A549 treated with CpdA at 1 μM for 4 hours (cell line): ENCODE measurements at places on chromosomes 12 and 14. TPM values are rescaled to one million over a fixed set of nuclear protein-coding genes. Genes with fewer than 3 reads are reported as not detected.

The DAO gene
- total RNA-seq, result not detected in 5 replicates

The KRT7 gene
- 3,689 to 4,475 TPM (median 3,814 TPM) in 5 replicates for total RNA-seq

The KSR2 gene
- total RNA-seq, result 0.66 to 0.83 TPM (median 0.68 TPM) in 5 replicates

The CCDC60 gene
- not detected in 5 replicates for total RNA-seq

The TRHDE gene
- 0.03 to 0.19 TPM (median 0.09 TPM) in 5 replicates for total RNA-seq

The CCDC184 gene
- 2.5 to 3.6 TPM (median 3.2 TPM) in 5 replicates for total RNA-seq

The KRT71 gene
- total RNA-seq, result not detected in 5 replicates

The GNB3 gene
- 1.7 to 2.4 TPM (median 1.9 TPM) in 5 replicates for total RNA-seq

The SOAT2 gene
- total RNA-seq, result 0.17 to 0.24 TPM (median 0.21 TPM) in 4 of 5 replicates, not detected in the other

The KCNMB4 gene
- total RNA-seq, result 0.10 to 0.18 TPM (median 0.12 TPM) in 5 replicates

The TPPP2 gene
- not detected in 5 replicates for total RNA-seq

The DEPDC4 gene
- 1.3 to 2.2 TPM (median 1.5 TPM) in 5 replicates for total RNA-seq

The CLEC14A gene
- not detected in 5 replicates for total RNA-seq

The SENP1 gene
- total RNA-seq, result 11.1 to 15.9 TPM (median 12.8 TPM) in 5 replicates

The MYG1 gene
- total RNA-seq, result 75.0 to 112 TPM (median 95.8 TPM) in 5 replicates

The DNAJC22 gene
- total RNA-seq, result 19.2 to 24.7 TPM (median 20.0 TPM) in 5 replicates

The ENDOU gene
- not detected in 5 replicates for total RNA-seq

The PROX2 gene
- total RNA-seq, result not detected in 5 replicates

The DCN gene
- total RNA-seq, result not detected in 5 replicates

The SERPINA9 gene
- total RNA-seq, result 0.03 TPM in 1 of 5 replicates, not detected in the others

The SERPINA5 gene
- 0.06 to 0.29 TPM (median 0.14 TPM) in 4 of 5 replicates, not detected in the other for total RNA-seq

The EGLN3 gene
- 3.9 to 5.3 TPM (median 4.4 TPM) in 5 replicates for total RNA-seq

The GPR162 gene
- total RNA-seq, result 0.31 to 0.54 TPM (median 0.42 TPM) in 5 replicates

The DAAM1 gene
- total RNA-seq, result 7.0 to 18.4 TPM (median 12.1 TPM) in 5 replicates

The GLIPR1L1 gene
- not detected in 5 replicates for total RNA-seq

The LIN7A gene
- total RNA-seq, result 0.33 to 0.55 TPM (median 0.43 TPM) in 5 replicates

The FZD10 gene
- not detected in 5 replicates for total RNA-seq

The MYO1H gene
- total RNA-seq, result not detected in 5 replicates

The INHBC gene
- total RNA-seq, result 0.03 to 0.07 TPM in 2 of 5 replicates, not detected in the others

The NXPH4 gene
- 3.8 to 6.1 TPM (median 5.9 TPM) in 5 replicates for total RNA-seq

The MIP gene
- total RNA-seq, result 0.14 to 0.26 TPM (median 0.20 TPM) in 3 of 5 replicates, not detected in the others

The USP30 gene
- total RNA-seq, result 5.8 to 9.7 TPM (median 9.0 TPM) in 5 replicates
